ENCODE measurements at places on chromosomes 16 and 17. TPM values are rescaled to one million over a fixed set of nuclear protein-coding genes. Genes with fewer than 3 reads are reported as not detected.

UBFD1 gene
- total RNA-seq = 64.3 TPM

UTS2R gene
- 8.3 TPM for total RNA-seq

TEKT5 gene
- total RNA-seq = not detected

FBXO39 gene
- not detected for total RNA-seq

MGAT5B gene
- total RNA-seq = 0.35 TPM

HNF1B gene
- not detected for total RNA-seq

MC1R gene
- total RNA-seq = 1.6 TPM

RBFOX1 gene
- total RNA-seq = 11.6 TPM

ABCC6 gene
- total RNA-seq = 1.7 TPM

GCSH gene
- total RNA-seq = 56.2 TPM

C16orf82 gene
- not detected for total RNA-seq
